NCI-H526 treated with DMSO at 0.1 percent for 48 hours (cell line): ENCODE measurements at places on chromosomes 3 and 15.

GRCh38 chr15:93948726-93949125, 282.6 kb upstream of the MCTP2 start:
- no peak for DNase-seq

GRCh38 chr3:74426571-74426970, 187.9 kb downstream of the CNTN3 start:
- no peak for DNase-seq

DNA sequence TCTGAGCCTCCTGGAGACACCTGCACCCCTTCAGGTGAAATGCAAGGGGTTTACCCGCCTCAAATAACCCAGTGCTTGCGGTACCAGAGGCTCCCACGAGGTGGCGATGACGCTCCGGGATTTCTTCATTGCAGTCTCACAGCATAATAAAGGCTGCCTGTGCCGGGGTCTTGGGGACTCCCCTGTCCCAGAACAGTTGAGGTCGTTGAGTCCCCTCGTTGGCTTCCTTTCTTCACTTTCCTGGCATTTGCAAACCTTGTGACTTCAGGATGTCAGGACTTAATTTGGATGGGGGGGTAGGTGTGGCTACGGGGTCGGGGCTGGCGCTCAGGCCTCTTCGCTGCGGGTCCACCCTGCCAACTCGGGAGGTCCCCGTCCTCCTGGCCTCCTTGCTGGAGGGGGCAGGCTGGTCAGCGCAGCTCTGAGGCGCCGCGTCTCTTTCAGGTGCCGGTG, 1.3 kb downstream of the GNAT1 start:
- DNase-seq, result peak; percentile 50

DNA sequence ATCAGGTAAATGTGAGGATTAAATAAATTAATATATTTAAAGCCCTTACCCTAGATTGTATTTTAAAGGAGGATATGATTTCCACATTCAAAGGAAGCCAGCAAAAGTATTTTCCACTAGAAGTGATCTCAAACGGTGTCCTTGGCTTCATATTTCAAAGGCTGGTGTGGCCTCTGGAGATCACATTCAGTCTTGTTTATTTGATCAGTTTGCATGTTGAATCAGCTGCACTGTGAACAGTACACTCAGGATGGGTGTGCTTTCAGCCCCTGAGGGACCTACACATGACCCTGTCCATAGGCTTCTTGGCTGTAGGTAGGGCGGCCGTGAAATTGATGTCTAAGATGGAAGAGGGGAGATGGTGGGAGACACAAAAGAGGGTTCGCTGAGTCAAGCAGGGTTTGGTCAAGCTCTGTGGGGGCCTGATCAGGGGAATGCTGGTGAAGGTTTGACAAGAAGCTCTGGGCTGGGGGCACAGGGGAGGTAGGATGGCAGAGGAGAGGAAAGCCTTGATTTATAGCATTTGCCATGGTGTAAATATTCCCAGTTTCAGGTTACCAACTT, 21.9 kb downstream of the CYP8B1 start:
- no peak for DNase-seq

DNA sequence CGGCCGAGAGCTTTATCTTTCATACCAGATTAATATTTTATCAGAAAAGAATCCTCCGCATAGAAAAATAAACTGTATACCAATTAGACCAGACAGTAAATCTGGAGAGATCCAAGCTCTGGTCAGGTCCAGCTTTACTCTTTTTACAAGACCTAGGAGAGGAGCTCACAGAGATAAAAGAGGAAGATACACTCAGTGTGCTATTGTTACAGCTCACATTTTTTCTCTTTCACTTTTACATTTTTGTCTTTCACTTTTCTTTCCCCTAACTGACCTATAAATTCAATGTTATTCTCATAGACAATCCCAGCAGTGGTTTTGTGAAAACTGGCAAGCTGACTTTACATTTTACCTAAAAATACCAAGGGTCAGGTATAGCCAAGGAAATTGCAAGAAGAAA, 55.8 kb downstream of the GUCA1C start:
- DNase-seq, result no peak

GRCh38 chr3:46440531-46441294, 24.0 kb downstream of the LTF start:
- DNase-seq, result no peak

DNA sequence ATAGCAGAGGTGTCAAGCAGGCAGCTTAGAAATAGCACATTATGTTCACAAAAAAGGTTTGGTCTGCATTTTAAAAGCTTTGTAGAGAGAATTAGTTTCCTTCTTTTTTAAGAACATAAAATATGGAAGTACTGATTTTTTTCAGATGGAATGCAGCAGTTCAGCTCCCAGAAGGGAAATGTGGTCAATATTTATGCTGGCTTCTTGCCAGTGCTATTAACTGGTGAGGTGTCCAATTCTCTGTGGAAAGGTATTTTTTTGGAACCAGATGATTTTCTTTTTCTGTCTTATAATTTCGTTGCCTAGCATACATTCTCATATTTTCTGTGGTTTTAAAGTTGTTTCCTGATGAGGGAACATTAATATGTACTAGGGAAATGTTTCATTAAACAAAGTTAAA, 211.4 kb upstream of the ZNF385D start:
- DNase-seq, result no peak

DNA sequence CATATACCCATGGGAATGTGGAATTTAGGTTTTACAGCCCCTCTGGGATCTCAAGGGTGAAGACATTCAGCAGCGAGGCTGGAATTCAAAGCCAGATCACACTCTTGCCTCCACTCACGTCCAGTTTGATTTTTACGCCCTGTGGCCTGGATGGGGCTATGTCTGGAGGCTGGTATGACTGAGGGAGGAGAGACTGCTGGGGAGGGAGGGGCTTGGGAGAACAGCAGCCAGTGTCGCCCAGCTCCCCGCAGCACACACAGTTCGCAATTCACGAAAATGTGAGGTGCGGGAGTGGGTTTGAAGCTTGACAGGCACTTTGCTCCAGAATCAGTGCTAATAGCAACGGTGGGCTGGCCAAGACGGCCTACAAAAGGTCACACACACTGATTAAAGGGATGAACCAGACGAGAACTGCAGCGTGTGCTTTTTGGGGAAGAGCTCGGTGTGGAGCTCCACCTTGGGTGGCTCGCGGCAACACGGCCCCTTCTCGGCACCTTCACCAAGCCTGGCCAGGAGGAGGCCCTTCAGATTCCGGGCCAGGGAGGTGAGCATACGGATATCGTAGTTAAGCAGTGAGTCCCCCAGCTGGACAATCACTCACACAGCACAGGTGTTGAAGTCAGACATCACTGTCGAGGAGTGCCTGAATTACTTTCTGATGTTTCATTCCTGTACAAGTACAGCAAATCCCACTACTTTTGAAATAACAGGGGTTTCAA, 16.4 kb downstream of the EHD4 start:
- no peak for DNase-seq
